ENCODE measurements at places on chromosomes 3 and 15. TPM values are rescaled to one million over a fixed set of nuclear protein-coding genes. Genes with fewer than 3 reads are reported as not detected.

Gene LRRC3B
- not detected for total RNA-seq

Gene MOBP
- total RNA-seq: 0.09 TPM

Gene TTC21A
- 1.8 TPM for total RNA-seq

Gene GOLGA6D
- total RNA-seq: not detected

Gene ZBTB20
- total RNA-seq: 6.5 TPM

Gene DAZL
- total RNA-seq: not detected

Gene PLOD2
- total RNA-seq: 649 TPM

Gene GP9
- not detected for total RNA-seq

Gene TM4SF4
- total RNA-seq: not detected
